Activated B cell treated with CpG ODN at 0.5 μM for 24 hours (primary cell): ENCODE measurements at places on chromosomes 13 and 19.

- DNase-seq, result no peak
Observed at GRCh38 chr13:44106266-44107152, 226.8 kb downstream of the LACC1 start.

GRCh38 chr19:23310729-23311211 is 60.6 kb upstream of the ZNF724 start:
- no peak for DNase-seq

- DNase-seq, result no peak
Observed at GRCh38 chr13:37486171-37486681, 112.3 kb downstream of the POSTN start.

- peak; percentile 90 for DNase-seq
Observed at GRCh38 chr19:10502524-10503001, 593 bp downstream of the KEAP1 start.

GRCh38 chr19:49560358-49560900 is 19.9 kb downstream of the NOSIP start:
- DNase-seq, result no peak

DNA sequence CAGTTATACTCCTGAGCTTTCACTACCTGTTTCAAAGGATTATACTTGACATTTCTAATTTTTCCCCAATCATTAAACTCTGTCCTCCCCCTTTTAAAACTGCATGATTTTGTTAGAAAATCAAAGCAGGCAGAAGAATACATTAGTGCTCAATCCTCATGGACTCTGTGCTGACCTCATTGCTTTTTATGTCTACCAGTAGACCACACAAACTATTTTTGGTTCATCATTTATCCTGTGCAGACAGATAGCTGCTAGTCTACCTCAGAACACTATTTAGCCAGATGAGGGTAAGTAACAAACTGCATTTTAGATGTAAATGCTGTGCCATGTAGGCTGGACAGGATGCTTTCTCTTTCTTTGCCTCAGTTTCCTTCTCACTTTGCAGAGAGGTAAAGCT is 235.9 kb downstream of the DCT start:
- DNase-seq, result no peak

DNA sequence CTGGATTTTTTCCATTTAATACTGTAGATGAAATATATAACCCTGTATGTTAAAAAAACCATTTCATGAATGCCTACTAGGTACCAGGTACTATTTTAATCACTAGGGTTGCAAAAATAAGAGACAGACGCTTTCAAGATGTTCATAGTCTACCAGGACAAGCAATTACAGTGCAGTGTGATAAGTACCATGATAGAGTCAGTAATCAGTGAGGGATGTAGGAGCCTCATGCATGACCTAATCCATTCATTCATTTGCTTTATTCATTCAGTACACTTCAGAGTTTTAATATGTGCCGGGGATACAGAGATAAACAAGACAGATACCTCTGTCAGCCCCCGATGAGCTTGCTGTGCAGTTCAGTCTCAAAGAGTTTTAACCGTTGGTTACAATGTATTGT is 3.0 kb downstream of the WASF3 start:
- DNase-seq, result no peak

DNA sequence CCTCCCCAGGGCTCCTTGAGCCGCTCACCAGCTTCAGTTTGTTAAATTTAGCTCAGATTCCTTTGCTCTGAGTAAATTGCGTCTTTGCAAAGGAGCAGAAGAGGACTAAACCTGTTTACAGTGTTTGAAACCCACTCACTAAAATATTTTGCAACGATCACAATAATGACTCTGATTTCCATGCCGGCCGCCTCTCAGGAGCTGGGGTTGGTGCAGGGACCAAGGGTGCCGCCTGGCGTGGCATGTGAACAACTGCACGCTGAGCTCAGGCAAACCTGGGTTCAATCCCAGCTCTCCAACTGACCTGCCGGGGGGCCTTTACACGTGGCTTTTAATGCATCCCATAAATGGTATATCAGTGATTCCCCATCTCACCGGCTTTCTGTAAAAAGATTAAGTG is 68.7 kb upstream of the CACNA1A start:
- DNase-seq, result no peak

DNA sequence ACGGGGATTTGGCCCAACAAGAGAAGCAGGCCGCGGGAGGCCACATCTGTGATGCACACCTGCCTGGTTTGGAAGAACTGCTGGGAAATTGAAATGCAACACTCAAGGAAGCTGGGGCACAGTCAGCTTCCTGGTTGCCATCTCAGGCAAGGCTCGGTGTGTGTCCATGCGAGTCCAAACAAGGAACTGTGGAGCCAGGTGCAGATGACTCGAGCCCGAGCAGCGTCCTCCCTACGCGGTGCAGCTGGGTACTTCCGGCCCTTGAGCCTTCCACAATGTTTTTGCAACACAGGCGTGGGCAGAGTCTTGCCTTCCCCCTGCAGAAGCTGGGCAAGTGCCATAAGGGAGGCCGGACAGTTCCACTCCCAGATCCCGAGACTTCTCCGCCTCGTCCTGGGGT is 94.6 kb downstream of the CRYL1 start:
- no peak for DNase-seq

DNA sequence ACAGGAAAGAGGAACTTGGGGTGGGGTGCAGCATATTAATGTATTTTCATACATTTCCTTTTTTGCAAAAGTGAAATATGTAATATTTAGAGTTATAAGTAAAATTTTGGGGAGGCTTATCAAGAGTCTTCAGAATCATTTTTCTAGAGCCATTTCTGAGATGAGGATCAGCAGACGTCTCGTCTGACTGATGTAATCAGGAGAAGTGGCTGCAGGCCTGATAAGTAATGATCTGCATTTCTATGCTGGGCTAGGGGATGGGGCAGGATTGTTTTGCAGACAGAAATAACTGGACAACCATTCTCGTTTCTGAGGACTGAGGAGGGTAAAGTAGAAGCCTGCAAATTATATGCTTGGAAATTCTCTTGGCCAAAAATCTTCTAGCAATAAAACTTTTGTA is 89.2 kb upstream of the ARGLU1 start:
- no peak for DNase-seq

GRCh38 chr13:95918860-95919259 is 134.3 kb downstream of the UGGT2 start:
- DNase-seq, result no peak

DNA sequence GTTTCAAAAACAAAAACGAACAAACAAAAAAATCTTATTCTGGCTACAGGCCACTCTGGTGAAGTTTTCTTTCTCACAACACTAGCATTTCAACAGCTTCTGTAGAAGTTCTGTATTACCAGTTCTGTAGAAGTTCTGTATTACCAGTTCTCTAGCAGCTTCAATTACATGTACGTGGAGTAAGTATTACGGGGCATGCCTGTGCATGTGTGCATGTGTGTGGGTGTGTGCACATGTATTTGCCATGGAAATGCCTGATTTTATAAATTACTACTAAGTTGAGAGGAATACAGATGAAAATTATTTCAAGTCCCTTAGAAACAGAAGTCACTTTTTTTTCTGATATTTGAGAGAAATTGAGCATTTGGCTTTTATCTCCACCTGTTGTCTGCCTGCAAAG is 414.2 kb downstream of the FOXO1 start:
- DNase-seq, result no peak

DNA sequence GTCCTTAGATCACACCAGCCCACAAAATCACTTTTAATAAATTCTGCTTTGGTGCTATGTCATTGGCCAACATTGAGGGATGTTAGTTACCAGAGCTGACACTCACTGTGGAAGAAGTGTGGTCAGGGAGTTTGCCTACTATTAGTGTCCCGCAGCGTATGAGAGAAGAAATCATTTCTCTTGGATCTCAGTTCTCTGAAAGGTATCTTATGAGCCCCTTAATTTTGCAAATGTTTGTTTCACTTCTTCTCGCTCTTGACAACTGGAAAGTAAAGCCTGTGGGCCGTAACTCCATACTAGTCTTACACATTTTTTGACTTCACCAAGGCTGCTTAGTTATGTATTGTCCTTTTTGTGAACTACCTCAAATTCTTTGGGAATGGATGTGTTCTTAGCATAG is 80.9 kb downstream of the FLT1 start:
- no peak for DNase-seq

DNA sequence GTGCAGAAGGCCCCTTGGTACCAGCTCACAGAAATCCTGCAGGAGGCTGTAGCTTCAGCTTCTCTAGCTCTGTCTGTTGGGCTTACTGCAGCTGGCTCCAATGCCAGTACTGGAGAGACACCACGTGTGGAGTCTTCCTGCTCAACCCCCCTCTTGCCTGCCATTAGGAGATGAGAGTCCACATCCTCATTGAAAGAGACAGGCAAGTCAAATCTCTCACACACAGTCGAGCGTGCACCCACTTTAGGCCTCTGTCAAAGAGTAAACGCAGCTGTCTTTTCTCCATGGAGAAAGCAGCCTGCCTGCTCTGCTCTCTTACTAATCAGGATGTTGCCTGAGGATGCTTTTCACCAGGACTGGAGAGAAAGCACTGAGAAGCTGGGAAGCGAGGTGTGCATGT is 523.0 kb upstream of the NBEA start:
- no peak for DNase-seq

GRCh38 chr19:6065685-6066374 is 44.5 kb downstream of the RFX2 start:
- DNase-seq, result no peak

GRCh38 chr13:60619461-60619860 is 222.4 kb downstream of the TDRD3 start:
- DNase-seq, result no peak

DNA sequence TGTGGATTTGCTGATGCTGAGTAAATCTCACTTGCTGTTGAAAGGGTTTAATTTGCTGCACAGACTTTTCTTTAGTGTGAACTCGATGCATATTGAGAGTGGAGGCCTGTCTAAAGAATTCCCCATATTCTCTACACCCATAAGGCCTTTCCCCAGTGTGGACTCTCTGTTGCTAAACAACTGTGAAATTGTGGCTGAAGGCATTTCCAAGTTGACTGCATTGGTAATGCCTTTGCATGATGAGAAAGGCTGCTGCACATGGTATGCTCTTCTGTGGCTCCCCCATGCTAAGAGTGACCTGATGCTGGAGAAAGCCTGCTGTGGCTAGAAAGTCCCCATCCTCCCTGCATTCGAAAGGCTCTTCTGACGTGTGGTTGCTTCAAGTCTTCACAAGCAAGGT is 6.6 kb upstream of the ZNF599 start:
- no peak for DNase-seq

DNA sequence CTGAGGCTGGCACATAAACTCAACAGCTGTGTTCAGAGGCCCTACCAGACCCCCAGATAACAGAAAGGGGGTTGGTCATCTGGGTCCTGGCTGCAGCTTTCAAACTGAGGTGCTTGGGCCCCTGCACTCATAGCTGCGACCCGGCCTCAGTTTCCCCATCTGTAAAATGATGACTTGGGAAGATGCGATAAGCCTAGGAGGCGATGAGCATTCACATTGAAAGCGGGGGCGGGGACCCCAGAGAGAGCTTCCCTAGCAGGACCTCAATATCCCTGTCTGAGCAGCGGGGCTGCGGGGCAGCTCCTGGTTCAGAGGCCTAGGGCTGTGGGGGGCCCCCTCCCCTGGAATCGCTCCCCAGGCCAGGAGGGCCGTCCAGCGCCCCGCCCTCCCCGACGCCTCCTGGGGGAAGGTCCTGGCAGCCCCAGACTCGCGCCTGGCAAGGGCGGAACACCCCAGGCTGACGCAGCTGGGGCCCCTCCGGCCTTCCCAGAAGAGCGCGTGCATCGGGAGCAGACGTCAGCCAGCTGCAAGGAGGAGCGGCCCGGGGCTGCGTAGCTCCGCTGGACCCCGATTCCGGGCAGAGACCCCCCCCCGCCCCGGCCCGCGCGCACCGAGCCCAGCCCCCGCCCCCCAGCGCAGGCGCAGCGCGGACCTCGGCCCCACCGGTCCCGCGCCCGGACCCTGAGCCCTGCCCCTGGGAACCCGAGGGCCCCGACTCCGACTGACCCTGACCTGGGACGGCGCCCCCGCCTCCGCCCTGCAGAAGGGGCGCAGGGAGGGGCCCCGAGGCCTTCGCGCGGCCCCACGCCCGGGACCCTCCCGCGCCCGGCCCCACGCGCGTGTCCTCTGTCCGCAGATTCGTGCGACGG is 3.5 kb downstream of the FSTL3 start:
- DNase-seq, result peak; percentile 37

DNA sequence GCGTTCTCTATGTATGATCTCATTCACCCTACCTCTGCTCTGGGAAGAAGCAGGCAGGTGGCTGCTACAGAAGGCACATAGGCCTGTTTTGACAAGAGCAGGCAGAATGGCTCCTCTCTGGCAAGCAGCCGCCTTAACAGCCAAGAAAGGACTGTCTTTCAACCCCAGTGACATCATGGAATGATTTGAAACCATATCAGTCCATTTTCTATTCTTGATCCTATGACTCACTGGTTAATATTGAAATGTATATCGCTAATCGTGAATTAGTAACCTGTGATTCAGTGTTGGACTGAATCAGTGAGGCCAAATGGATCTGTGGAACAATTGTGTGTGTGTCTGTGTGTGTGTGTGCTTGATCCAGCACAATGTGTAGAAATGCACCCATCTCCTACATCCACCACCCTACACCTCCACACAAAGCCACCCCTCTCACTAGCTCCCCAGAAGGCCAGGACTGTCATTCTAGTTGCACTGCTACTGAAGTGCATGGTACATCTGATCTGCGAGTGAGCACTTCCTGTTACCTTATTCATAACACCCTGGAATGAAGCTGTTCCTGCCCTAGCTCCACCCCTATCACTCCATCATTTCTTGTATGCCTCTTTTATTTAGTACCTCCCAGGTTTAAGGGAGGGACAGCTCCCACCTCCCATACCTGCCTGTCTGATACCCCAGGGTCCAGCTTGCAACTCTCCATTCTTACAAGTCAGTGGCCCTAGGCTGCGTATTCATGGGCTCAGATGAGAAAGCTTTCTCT is 460.0 kb downstream of the FOXO1 start:
- peak; percentile 52 for DNase-seq

- DNase-seq, result no peak
Observed at GRCh38 chr13:31987535-31988170, 43.9 kb upstream of the FRY start.

- no peak for DNase-seq
Observed at GRCh38 chr13:45527699-45528462, 63.1 kb downstream of the COG3 start.

GRCh38 chr13:30808600-30808999 is 73.3 kb downstream of the ALOX5AP start:
- no peak for DNase-seq

DNA sequence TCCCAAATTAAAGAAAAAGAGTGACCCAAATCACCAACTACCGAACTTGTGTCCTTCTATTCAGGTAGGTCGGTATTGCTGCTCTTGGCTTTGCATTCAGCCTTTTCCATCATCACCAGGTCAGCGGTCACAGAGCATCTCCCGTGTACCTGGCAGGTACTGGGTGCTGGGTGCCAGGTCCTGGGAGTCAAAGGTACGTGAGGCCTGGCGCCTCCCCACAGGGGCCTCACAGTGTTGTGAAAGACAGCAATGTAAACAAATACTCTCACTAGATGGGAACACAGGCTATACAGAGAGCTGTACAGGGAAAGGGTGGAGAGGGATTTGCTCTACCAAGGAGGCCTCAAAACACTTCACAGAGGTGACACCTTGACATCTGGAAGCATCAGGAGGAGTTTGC is 86.7 kb downstream of the ZIC5 start:
- DNase-seq, result no peak
